Endodermal cell (in vitro differentiated cells): ENCODE measurements at places on chromosomes 4 and X. TPM values are rescaled to one million over a fixed set of nuclear protein-coding genes. Genes with fewer than 3 reads are reported as not detected.
A peak's percentile ranks its signal among the peaks of the same experiment; 100 is the strongest.

DNA sequence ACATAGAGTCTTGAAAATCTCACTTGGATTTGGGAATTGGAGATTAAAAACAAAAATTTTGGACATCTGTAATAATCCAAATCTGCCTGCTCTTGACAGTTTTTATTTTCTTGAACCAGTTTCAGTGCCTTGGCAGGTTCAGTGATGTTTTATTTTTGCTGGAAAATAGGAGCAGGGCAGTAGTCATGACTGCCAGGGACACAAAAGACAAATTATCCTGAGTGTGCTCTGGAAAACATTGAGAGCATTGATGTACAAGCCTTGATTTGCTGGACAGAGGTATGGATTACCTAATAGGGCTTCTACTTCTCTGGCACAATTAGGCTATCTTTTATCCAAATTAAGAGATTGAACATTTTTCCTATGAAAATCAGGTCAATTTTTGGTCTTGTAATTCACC is 123.4 kb upstream of the SFRP2 start:
- DNase-seq: no peak

- no peak for DNase-seq
These were observed 47.0 kb downstream of the FAT1 start for GRCh38 chr4:186676531-186677161.

GRCh38 chr4:169620880-169621248 is 486 bp downstream of the CLCN3 start:
- peak; percentile 68 for DNase-seq

DNA sequence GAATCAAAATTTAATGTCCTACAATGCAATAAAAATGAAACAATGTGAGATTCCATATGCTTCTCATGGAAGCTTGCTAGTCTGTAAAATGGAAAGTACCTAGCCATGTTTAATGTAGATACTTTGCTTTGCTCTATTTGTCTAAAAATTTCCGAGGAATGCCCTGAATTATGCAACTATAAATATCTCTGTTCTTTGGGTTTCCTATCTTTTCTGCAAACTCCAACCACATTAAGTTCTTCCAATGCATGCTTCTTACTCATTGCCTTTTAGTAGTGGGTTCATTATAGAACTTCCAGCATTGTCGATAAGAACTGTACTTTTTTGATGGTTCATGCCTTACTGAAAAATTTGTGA is 178.3 kb downstream of the RASL11B start:
- no peak for DNase-seq

GRCh38 chrX:14380044-14380443 is 149.3 kb upstream of the GLRA2 start:
- DNase-seq: no peak

Gene SCD5
- 3.4 and 5.2 TPM in 2 replicates for total RNA-seq

DNA sequence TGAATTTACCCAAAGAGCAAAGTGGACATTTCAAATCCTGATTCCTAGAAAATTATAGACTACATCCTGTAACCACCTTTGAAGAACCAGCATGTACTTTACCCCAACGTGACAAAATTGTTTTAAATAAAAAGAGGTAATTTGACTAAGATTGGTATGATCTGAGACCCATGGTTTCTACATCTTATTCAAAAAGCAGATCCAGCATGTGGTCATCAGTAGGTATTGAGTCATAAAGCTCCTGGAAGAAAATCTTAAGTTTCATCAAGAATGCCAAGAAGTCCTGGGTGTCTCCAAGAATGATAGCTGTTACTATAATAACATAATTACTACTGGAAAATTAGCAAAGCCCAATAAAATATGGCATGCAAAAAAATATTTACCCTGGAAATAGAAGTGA is 61.8 kb downstream of the NFKB1 start:
- DNase-seq: no peak

GRCh38 chr4:19721587-19721986 is 530.1 kb upstream of the SLIT2 start:
- no peak for DNase-seq

Gene IL21
- total RNA-seq: not detected in 3 replicates

DNA sequence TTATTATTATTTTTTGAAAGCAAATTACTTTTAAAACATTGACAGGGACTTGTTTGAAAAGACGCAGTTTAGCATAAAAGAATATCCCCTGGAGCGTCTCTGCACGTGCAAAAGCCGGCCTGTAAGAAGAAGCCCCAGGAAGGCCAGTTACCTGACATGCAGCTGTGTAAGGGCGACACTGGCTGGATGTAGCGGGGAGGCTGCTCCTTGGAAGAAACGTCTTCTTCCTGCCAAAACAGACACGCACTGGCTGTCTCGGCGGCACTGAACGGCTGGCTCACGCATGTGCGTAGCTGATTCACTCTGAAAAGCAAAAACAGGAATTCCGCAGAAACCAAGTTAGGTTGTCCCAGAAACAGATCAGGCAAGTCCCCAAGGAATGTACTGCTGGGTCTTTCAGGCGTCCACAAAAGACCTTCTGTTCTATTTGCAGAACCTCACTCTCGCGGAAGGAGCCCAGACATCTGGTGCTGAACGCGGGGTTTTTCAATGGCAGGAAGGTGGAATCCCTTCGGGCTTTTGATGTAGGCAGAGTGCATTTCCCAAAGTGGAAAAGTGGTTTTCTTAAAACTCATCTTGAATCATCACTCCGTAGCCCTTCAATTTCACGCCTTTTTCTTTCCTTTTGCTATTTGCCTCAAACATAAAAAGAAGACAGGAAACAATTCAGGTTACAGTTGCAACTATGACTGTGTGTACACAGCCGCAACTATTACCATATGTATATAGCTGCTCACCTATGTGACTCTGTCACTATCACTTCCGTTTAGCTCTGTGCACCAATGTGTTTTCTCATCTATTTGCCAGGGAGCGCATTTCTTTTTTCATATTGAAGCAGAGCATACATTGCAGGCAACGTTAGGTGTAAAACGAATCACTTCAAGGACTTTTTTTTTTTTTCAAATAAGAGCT is 38.1 kb upstream of the ARSH start:
- peak; percentile 57 for DNase-seq

- no peak for DNase-seq
These were observed 228.0 kb downstream of the RASL11B start for GRCh38 chr4:53089936-53090729.

GRCh38 chr4:110003401-110004187 is 90.9 kb downstream of the EGF start:
- no peak for DNase-seq

DNA sequence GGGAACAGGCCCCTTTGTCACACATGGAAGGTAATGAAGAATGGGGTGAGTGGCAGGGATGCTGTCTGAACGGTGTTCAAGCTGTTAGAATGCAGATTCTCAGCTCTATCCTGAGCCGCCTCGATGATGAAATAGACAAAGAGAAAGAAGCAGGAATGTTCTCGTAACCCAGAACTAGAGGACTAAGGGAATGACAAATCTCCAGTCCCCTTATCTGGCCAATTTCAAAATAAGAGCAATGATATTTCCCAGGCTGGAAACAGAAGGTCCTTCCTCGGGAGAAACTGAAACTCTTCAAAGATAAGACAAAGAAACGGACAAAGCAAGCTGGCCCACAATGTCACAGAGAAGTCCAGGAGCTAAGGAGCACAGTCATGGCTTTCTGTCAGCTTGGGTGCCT is 29.5 kb upstream of the MTNR1A start:
- no peak for DNase-seq

DNA sequence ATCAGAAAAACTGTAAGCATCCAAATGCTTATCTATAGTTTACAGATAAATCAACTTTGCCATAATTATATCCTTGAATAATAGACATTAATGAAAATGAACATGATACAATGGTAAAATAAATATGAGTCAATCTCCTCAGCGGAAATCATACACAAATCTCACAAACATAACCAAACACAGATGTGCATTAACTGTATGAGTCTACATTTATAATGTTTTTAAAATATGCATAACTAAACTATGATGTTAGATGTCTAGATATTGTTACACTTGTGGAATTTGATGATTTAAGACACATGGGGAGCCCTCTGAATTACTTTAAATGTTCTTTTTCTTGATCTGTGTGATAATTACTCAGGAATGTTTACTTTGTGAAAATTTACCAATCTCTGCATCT is 951.2 kb downstream of the TECRL start:
- no peak for DNase-seq

GRCh38 chr4:180828455-180829018 is 1414.7 kb upstream of the TENM3 start:
- DNase-seq: peak; percentile 48

DNA sequence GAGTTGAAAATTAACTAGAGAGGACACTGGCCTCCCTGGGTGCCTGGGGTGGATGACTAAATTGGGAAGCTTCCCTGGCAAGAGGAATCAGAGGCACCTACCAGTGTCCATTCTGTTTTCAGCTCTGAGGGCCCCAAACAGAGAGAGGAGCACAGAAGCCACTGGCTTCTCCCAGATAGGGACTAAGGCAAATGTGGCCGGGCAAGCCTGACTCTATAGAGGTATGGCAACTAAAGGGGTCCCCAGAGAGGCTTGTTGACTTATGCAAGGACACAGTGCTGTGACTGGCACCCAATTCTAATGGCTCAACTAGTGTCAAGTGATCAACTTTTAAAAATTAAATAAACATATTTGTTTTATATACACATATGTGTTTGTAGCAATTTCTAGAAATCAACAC is 17.2 kb downstream of the TRPC3 start:
- no peak for DNase-seq

DNA sequence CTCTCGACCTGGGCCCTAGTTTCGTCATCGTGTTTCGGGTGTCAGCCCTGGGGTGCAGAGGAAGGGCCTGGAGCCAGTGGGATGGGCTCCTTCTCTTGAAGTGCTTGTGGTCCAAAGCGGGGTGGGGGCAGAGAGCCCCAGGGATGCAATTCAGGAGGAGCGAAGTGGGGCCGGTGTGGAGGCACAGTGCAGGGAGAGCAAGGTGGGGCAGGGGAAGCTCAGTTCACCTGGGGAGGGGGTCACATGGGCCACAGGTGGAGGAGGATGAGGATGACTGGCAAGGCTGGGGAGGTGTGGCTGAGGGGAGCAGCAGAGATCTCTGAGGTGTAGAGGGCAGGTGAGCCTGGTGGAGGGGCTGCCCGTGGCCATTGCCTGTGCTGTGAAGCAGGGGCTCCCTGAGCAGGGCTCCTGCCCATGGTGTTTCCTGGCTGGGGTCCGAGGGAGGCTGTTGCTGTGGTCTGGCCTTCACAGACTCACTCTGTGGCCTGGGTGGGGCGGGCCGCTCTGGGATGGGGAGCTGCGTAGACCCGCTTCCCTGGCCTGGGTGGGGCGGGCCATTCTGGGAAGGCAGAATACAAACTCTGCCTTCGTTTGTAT is 6.9 kb downstream of the SORCS2 start:
- peak; percentile 38 for DNase-seq

- no peak for DNase-seq
These were observed 64.1 kb downstream of the NEUROG2 start for GRCh38 chr4:112451831-112452230.

DNA sequence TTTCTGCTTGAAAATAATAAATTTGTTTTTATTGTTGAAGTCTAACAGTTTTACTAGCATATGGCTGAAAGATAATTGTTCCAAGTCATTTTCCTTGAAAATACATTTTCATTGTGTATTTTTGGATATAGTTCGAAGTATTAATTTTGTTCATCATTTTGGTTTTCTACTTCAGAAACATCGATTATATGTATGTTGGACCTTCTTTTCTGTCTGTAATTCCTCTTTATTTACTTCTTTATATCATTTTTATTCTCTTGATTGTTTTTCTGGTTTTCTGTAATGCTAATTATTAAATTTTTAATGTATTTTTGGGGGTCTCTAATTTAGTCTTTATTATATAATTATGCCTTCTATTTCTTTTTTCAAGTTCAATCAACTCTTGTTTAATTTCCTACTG is 407.1 kb upstream of the FRG1 start:
- no peak for DNase-seq

DNA sequence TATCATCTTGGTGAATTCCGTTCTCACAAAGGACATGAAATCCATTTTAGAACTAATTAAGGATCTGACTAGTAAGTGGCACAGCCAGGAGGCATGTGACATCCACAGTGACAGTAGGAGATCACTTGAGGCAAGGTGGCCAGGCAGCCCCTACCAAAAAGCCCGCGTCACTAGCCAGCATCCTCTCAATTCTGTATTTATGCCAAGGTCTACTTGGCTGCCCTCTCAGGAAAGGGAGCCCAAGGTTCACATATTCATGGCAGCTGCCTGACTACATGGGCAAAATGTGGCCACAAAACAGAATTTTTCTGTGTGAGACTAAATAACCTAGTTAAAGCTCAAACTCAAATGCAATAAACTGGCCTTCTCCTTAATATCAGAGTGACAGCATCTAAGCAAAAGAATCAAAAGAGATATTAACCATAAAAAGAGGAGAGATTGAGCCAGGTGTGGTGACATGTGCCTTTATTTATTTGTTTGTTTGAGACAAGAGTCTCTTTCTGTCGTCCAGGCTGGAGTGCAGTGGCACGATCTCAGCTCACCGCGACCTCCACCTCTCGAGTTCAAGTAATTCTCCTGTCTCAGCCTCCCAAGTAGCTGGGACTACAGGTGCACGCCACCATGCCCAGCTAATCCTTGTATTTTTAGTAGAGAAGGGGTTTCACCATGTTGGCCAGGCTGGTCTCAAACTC is 51.5 kb downstream of the SLC9A7 start:
- DNase-seq: no peak

GRCh38 chr4:766152-766515 is 59.8 kb downstream of the CPLX1 start:
- no peak for DNase-seq

- no peak for DNase-seq
These were observed 75.3 kb downstream of the PWWP3B start for GRCh38 chrX:106243376-106243775.

Gene GAB3
- 0.13 to 0.17 TPM in 2 of 3 replicates, not detected in the other for total RNA-seq

Gene MSANTD1
- total RNA-seq: 1.1 and 2.5 TPM in 2 replicates

DNA sequence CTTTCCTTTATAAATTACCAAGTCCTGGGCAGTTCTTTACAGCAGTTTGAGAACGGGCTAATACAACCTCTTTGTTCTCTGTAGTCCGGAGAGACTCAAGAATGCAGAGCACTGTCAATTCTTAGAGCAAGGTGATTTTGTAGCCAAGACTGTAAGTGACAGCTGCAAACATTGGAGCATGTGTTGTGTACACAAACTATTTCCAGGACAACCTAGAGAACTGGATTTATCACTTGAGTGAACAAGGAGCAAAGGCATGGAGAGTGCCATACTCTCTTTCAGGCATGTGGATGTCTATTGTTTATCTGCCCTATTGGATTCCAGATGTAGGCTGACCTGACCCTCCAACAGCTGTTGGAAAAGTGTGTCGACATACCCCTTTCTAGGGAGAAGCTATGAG is 153.9 kb downstream of the SPANXN3 start:
- DNase-seq: no peak

Gene NWD2
- total RNA-seq: not detected in 2 replicates

DNA sequence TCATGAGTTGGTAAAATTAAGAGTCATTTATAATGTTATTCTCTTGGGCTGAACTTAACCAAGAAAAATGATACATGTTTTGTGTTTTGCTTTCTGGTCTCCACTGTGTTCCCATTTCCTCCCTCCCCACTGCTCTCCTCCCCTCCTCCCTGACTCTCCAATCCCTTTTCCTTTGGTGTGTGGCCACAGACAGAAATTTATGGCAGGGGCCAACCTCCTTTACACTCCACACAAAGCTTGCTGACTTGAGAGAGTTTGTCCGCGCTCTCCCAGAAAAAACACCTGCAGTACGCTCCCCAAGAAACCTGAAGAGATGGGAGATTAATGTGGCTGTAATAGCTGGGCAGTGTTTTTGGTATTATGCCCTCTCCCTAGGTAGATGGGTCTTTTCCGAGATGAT is 88.9 kb downstream of the ALPK1 start:
- no peak for DNase-seq
